Right renal pelvis (tissue), 4 donors: ENCODE measurements at places on chromosomes 7 and 10.
A peak's percentile ranks its signal among the peaks of the same experiment; 100 is the strongest.

- no peak for DNase-seq
These were observed 595 bp downstream of the TBL2 start for GRCh38 chr7:73577627-73578341.

DNA sequence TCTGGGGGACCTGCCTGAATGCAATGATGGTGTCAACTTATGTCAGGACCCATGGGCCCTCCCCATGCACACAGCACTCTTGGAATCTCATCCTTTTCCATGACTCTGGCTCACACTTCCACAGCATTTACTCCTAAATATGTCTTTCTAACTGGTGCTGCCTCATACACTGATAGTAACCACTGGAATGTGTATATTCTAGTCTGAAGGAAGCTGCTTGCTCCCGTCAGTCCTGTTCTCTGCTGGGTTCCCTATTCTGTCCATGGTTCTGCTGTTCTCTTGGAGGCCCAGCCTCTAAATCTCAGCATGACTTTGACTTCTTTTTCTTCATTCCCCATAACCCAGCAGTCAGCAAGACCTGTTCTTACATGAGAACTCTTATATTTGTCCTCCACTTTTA, 1055.1 kb downstream of the KCNMA1 start:
- no peak for DNase-seq

DNA sequence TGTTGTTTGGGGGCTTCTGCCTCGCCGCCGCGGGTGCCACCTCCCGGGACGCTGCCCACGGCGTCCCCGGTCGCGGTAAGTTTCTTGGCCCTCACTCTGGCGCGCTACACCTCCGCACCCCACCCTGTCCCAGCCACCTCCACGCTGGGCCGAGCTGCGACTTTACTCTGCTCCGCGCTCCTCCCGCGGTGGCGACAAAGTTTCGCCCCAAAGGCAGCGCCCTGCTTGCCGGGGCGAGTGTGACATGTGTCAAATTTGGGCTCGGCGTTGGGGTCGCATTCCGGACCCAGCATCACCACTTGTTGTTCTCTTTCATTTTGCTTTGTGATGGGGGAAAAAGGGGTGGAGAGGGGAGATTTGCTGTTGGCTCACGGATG, 167.7 kb upstream of the PPP1R3A start:
- no peak for DNase-seq

DNA sequence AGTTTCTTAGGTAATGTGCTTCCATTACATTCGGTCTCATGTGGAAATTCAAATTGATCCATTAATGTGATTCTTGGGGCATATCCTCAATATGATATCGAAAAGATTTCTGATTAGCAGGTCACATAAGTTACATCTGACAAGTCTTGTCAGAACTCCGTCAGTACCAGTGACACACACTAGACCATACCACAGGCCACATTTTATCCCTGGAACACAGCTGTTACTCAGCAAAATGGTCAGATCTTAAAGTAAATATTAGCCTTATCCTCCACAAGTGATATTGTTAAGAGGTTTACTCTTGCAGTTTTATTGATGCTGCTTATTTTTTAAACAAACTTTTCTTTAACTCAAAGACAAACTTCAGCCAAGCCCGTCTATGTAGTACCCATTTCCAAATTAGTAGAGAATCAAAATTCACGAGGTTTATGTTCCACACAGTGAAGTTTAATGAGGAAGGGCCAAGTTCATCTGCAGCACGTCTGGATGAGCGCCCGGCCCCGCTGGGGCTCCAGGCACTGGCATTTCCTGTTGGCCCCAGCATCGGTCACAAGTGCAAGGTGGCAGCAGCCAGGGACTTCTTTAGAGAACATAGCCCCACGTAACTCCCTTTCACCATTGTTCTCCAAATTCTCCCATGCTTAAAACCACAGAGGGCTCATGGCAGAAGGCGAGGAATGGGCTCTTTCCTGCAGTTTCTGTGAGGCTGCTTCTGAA, 132.2 kb downstream of the VIPR2 start:
- no peak for DNase-seq

DNA sequence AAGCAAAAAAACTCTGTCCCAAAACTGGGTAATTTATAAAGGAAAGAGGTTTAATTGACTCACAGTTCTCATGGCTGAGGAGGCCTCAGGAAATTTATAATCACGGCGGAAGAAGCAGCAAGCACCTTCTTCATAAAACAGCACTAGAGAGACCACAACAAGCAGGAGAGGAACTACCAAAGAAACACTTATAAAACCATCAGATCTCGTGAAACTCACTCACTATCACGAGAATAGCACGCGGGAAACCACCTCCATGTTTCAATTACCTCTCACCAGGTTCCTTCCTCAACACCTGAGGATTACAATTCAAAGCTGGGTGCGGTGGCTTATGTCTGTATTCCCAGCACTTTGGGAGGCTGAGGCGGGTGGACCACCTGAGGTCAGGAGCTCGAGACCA, 48.5 kb downstream of the PDIA4 start:
- no peak for DNase-seq

- no peak for DNase-seq
These were observed 31.1 kb downstream of the RBM17 start for GRCh38 chr10:6119962-6120361.

GRCh38 chr10:31745612-31746376, 182.8 kb downstream of the ARHGAP12 start:
- no peak for DNase-seq

GRCh38 chr7:77982926-77983550, 184.5 kb downstream of the PHTF2 start:
- no peak for DNase-seq

GRCh38 chr10:126732868-126733267, 62.4 kb upstream of the C10orf90 start:
- no peak for DNase-seq

- DNase-seq: no peak
These were observed 373.6 kb downstream of the CDC14C start for GRCh38 chr7:49297958-49298357.

DNA sequence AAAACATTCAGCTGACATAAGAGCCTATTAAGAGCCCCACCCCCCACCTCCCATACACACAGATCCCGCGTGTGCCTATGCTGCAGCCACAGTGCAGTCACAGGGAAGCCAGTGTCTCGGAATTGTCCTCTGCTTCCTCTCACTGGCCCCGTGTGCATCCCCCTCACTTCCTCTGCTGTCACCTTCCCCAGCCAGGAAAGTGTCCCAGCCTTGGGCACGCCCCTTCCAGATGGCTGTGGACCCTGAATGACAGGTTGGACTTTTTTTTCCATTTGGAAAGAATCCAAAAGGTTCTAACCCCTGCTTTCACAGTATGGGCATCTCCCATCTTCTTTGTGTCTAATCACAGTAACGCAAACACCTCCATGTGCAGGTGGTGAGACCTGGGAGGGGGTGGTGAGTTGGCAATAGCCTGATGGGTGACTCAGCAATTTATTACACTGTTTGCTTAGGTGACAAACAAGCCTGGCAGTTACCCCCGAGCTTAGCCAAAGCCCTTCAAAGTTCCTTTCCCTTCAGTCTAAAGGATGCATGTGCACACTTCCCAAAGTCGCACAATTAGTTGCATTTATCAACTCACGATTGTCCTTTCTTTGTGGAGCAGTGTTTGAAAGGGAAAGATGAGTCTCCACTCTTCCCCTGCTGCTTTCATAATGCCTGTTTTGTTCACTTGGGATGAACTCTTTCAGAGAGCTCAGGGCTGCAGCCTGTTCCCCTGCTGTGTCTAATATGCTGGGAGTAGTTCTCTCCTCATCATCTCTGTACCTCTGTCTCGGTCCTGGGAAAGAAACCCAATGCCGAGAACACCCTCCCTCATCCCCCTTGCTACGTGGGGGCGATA, 67.5 kb upstream of the EFCAB10 start:
- DNase-seq: no peak

- DNase-seq: peak; percentile 31
These were observed 455 bp downstream of the CUL2 start for GRCh38 chr10:35089611-35090161.

DNA sequence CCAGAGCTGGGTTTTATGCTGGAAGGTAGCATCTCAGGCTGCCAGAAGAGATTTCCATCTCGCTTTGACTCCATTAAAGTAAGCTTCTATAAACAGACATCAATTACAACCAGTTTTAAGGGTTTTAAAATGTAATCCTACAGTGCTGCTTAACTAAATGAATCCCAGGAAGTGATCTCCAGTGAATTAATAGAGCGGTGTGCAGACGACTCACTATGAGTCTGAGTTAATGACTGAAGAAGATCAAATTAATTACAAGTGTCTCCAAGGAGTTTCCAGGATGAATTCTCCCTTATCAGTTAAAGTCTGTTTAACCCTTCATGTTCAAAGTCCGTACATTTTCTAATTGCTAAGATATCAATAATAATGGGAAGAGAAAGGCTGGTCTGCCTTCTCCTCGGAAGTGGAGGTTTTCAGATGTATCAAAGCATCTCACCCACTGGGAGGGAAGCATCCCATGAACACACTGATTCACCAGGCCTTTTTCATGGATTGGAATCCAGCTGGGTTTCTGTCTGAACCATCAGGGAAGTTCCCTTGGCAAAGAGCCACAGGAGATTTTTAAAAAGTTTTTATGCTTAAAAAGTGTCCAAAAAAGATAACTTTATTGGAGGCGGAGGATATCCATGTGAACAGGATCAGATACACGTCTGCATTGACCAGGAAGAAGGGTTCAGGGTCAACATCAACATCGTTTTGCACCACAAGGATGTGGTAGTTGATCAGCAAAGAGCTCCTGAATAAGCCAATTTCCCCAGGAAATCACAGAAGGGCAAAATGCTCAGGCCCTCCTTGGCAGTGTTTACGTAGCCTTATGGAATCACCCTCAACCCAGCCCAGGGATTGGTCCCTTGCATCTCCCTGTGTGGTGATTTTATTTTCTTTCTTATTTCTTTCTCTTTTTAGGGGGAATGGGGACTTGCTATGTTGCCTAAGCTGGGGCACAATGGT, 288.2 kb downstream of the POU6F2 start:
- DNase-seq: no peak

- DNase-seq: no peak
These were observed 49.6 kb downstream of the LGI1 start for GRCh38 chr10:93807371-93807770.

GRCh38 chr10:83287374-83287773, 851.9 kb upstream of the GHITM start:
- no peak for DNase-seq

- no peak for DNase-seq
These were observed 42.8 kb downstream of the AUTS2 start for GRCh38 chr7:69640925-69641594.

GRCh38 chr10:34808801-34809745, 6.0 kb downstream of the PARD3 start:
- peak; percentile 27 for DNase-seq

- DNase-seq: no peak
These were observed 111.1 kb upstream of the TCF7L2 start for GRCh38 chr10:112838784-112839481.

GRCh38 chr10:59896191-59896590, 10.2 kb downstream of the CCDC6 start:
- DNase-seq: no peak

DNA sequence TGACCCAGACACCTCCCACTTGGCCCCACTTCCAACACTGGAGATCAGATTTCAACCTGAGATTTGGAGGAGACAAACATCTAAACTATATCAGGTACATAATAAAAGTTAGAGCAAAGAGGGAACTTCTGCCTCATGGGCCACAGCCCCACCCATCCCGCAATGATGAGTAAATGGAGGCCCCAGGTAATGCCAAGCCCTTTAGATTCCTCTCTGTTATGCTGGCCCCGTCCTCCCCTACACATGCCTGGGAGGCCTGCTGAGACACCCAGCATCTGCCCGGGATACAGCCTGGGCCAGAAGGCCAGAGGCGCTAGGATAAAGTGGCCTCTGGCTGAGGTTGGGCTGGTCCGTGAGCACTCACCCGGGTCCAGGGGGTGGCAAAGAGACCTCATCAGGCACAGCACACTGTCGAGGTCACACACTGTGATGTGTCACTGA, 185.5 kb upstream of the SH2B2 start:
- DNase-seq: no peak

DNA sequence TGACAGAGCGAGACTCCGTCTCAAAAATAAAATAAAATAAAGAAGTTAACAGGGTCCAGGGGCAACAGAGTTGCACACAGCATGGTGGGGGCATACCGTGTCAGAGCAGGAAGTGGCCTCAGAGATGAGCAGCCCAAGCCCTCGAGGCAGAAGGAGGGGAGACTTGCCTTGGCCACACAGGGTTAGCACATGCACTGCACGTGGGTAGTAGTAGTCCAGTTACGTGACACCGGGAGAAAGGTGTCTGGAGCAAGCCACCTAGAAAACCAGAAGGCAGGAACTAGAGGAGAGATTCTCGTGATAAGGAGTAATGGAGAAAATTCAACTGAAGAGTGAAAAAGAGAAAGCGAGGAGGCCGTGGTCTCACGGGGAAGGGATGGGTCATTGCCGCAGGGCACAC, 9.8 kb upstream of the DENND2A start:
- no peak for DNase-seq

DNA sequence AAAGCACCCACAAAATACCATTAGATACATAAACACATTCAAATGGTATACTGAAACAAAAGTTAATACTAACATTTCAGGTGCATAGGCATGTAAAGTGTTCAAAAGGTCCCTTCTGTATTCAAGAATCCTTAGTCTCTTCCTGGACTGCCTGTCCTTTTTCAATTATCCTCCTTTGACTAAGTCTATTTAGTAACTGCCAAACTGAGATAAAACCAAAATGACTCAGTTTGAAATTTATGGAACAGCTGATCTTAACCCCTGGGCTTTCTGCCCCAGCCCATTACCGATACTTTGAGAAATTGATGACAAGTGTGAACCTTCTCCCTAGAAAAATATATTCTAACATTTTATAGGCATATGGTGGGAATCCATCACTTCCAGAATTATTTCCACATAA, 5.4 kb downstream of the EPC1 start:
- DNase-seq: no peak

- no peak for DNase-seq
These were observed 83.2 kb upstream of the CHST15 start for GRCh38 chr10:124176349-124177179.

DNA sequence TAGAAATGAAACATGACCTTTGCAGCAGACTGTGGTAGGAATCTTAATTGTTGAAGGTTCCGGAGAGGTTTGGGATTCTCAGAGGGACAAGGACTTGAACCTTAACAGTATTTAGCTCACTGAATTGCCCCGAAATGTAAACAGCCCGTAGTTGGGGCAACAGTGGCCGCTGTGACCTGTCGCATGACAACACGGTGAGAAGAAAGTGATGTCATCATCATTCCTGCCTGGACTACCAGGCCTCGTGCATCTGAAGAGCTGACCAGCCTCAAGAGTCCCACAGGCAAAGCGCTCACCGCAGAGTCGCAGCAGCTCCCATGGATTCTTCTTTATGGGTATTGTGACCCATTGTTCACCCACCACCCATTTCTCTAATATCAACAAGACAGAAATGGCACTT, 250.6 kb downstream of the KLF6 start:
- DNase-seq: no peak
